Neural crest cell (in vitro differentiated cells): ENCODE measurements at places on chromosomes 12 and 14.
A peak's percentile ranks its signal among the peaks of the same experiment; 100 is the strongest.

- H3K36me3 ChIP-seq: no peaks in the 10 kb centered on the region
- peaks cover 48% of the 10 kb centered on the region for H3K4me1 ChIP-seq
- no peak for DNase-seq
- no peaks in the 10 kb centered on the region for H3K27me3 ChIP-seq
- H3K27ac ChIP-seq: no peak overlapping the region
Observed at GRCh38 chr12:89373763-89374572, 21.7 kb upstream of the DUSP6 start.

DNA sequence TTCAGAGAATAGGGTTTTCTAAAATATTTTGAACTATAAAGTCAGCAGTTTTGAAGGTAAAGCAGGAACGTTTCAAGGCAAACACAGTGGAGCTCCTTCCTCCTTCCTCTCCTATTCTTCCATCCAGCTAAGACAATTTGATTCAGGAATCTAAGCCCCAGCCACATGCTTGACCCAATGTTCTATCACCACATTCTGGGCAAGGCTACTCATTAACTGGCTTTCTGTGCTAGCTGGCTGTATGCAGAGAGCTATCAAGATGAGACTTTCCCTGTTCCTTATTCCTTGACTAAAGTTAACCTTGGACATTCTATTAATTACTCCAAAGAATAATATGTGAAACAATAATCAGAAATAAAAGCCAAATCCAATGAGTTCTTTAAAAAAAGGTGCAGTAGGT lies 266.9 kb downstream of the NOVA1 start:
- no peaks in the 10 kb centered on the region for H3K4me1 ChIP-seq
- no peak overlapping the region for H3K4me3 ChIP-seq
- H3K36me3 ChIP-seq: no peaks in the 10 kb centered on the region

GRCh38 chr12:51306507-51306906 lies 17.5 kb downstream of the BIN2 start:
- no peak overlapping the region for H3K4me3 ChIP-seq
- no peaks in the 10 kb centered on the region for H3K4me1 ChIP-seq
- no peaks in the 10 kb centered on the region for H3K27me3 ChIP-seq
- no peaks in the 10 kb centered on the region for H3K36me3 ChIP-seq
- no peak overlapping the region for H3K27ac ChIP-seq

- DNase-seq: no peak
- no peaks in the 10 kb centered on the region for H3K27me3 ChIP-seq
- no peaks in the 10 kb centered on the region for H3K4me1 ChIP-seq
- H3K36me3 ChIP-seq: peaks cover 31% of the 10 kb centered on the region
- no peak overlapping the region for H3K4me3 ChIP-seq
- no peak overlapping the region for H3K27ac ChIP-seq
Observed at GRCh38 chr14:88879022-88879421, 54.6 kb downstream of the TTC8 start.

GRCh38 chr14:21940887-21941856 lies 267.6 kb upstream of the OR4E1 start:
- peaks cover 4% of the 10 kb centered on the region for H3K4me1 ChIP-seq
- no peaks in the 10 kb centered on the region for H3K36me3 ChIP-seq
- H3K4me3 ChIP-seq: no peak overlapping the region
- H3K27ac ChIP-seq: no peak overlapping the region
- peak; percentile 13 for DNase-seq

DNA sequence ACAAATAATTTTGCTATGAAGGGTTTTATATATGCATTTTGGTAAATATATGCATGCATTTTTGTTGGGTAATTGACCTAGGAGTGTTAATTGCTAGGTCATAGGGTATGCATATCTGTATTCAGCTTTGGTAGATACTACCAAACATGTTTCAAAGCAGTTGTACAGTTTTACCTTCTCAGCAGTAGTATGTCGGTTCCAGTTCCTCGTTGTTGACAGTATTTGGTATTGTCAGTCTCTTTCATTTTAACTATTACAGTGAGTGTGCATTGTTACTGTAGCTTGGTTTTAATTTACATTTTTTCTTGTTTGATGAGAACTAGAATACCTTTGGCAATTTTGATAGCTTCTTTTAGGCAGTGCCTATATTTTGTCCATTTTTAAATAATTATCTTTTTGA lies 98.9 kb downstream of the ARID2 start:
- H3K27me3 ChIP-seq: no peaks in the 10 kb centered on the region
- no peak for DNase-seq
- no peak overlapping the region for H3K27ac ChIP-seq

DNA sequence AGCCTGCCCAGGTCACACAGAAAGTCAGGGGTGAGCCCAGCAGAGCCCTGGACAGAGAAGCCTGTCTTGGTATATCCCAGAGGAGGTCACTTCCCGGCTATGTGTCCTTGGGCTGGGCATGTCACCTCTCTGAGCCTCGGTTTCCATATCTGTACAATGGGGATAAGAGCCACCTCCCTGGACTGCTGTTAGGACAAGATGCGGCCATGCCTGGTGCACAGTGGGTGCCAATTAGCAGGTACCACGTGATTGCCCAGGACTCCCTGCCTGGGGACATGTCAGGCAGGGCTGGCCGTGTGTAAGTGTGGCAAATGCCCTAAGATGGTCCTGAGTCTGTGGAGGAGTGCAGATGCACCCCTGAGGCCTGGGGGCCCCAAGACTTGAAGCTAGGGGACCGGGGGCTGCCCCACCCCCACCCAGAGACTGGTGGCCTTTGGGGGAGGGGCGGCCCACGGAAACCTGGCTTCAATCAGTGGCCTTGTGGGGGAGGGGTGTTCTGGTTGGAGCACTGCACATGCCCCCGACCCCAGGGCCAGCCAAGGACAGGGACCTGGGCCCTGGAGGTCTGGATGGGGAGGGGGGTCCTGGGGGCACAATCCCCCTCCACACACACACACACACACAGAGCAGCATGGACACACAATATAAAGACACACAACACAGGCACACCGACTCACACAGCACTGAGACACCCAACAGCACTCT lies 878 bp downstream of the TMEM119 start:
- no peak for DNase-seq
- H3K27me3 ChIP-seq: no peaks in the 10 kb centered on the region
- no peak overlapping the region for H3K4me3 ChIP-seq
- H3K27ac ChIP-seq: no peak overlapping the region
- H3K36me3 ChIP-seq: no peaks in the 10 kb centered on the region

GRCh38 chr12:116236148-116236731 lies 41.3 kb downstream of the MED13L start:
- H3K36me3 ChIP-seq: no peaks in the 10 kb centered on the region
- H3K27me3 ChIP-seq: no peaks in the 10 kb centered on the region
- no peak for DNase-seq
- no peak overlapping the region for H3K4me3 ChIP-seq

- no peak for DNase-seq
- peaks cover 3% of the 10 kb centered on the region for H3K4me1 ChIP-seq
- no peak overlapping the region for H3K4me3 ChIP-seq
- H3K27ac ChIP-seq: no peak overlapping the region
Observed at GRCh38 chr12:115070313-115070712, 386.3 kb upstream of the TBX3 start.

DNA sequence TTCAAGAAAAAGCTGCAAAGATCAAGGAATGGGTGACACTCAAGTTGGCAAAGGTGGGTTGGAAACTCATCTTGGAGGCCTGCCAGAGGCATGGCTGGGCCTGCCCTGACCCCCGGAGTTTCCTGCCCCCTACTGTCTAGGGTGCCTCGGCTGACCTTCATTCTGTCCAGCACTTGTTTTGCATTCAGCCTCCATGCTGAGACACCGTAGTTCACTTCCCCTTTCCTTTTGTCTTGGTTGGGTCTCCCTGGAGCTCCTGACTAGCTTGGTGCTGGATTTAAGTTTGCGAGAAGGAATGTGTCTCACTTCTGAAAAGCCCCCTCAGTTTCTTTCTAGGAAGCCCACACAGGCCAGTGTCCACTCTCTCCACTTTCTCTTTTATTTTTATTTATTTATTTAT lies 26.5 kb downstream of the PLEKHH1 start:
- no peak for DNase-seq
- H3K4me3 ChIP-seq: no peak overlapping the region
- H3K27me3 ChIP-seq: no peaks in the 10 kb centered on the region
- peaks cover 8% of the 10 kb centered on the region for H3K36me3 ChIP-seq
- H3K4me1 ChIP-seq: peaks cover 5% of the 10 kb centered on the region
